ENCODE measurements at places on chromosomes 6 and 20. TPM values are rescaled to one million over a fixed set of nuclear protein-coding genes. Genes with fewer than 3 reads are reported as not detected.

The C6orf47 gene
- total RNA-seq = 19.1 TPM

The ERVFRD-1 gene
- not detected for total RNA-seq

The MEI4 gene
- total RNA-seq = not detected

The NNAT gene
- 2.7 TPM for total RNA-seq

The C6orf15 gene
- not detected for total RNA-seq

The SLC12A5 gene
- total RNA-seq = 1.9 TPM

The OPN5 gene
- not detected for total RNA-seq

The PCIF1 gene
- 23.5 TPM for total RNA-seq

The KCTD20 gene
- total RNA-seq = 89.1 TPM

The RBM38 gene
- 12.0 TPM for total RNA-seq

The KHDRBS2 gene
- not detected for total RNA-seq

The HLA-DQB1 gene
- total RNA-seq = not detected

The SRMS gene
- not detected for total RNA-seq

The OR2J3 gene
- not detected for total RNA-seq

The OPRL1 gene
- total RNA-seq = 3.5 TPM

The C20orf141 gene
- total RNA-seq = not detected

Measured in chondrocyte (in vitro differentiated cells).